GM12864 (cell line): ENCODE measurements at places on chromosomes 12 and 14.

DNA sequence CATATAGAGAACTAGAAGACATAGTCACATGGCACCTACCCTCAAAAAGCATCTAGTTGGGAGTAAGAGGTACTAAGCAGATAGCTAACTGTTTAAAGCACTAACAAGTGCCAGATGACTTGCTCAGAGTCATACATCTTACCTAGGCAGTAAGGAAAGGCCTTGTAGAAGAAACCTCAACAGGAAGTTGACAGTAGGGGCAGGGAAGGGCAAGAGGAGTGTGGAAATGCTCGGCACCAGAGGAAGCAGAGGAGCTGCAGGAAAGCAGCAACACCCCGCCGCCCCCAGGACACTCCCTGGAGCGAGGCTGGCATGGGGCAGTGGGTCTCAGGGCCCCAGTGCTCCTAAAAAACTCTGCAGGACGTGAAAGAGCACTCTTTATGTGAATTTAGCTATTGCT is 92.9 kb downstream of the PPP2R5C start:
- DNase-seq = no peak

DNA sequence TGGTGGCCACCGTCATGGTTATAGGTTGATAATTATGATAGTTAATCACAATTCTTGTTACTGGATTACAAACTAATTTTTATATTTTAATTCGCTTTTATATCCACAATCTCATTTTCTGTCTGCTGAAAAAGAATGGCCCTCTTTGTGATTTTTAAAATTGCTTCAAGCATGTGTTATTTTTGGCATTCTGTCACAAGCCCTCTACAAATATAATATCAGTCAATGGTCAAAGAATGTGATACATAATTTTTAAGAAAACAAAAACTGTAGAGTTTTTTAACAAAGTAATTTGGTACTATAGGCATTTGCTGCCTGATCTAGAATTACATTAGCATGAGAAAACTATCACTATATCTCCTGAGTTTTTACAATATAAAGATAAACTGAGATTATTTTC is 352.0 kb upstream of the TMTC1 start:
- no peak for DNase-seq

GRCh38 chr12:5913387-5913786 is 31.7 kb downstream of the ANO2 start:
- DNase-seq = no peak

DNA sequence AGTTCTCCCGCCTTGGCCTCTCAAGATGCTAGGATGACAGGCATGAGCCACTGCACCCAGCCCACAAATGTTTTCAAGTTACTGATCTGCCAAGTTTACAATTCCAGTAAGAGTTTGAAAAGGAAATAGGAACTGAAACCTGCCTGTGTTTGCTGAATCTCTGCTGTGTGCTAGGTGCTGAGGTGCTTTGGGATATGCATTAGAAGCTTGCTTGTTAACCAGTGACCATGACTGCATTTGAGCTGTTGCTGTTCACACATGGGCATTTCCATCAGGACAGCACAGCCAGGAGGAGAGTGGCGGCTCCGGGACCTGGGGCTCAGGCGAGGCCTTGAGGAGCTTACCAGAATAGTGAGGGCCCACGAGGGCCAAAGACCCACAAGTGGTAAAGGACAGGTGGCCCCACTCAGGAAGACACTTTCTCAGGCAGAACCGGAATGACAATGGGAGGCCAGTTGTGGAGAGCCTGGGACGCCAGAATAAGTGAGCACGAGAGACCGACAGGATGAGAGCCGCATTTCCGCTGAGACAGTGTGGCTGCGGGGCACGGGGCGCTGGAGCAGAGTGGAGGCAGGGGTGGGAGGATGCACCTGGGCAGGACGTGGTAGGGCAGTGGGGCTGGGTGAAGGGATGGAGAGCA is 54.5 kb upstream of the MMP17 start:
- peak; percentile 79 for DNase-seq

GRCh38 chr14:76762411-76763095 is 1.3 kb downstream of the VASH1 start:
- DNase-seq = no peak

DNA sequence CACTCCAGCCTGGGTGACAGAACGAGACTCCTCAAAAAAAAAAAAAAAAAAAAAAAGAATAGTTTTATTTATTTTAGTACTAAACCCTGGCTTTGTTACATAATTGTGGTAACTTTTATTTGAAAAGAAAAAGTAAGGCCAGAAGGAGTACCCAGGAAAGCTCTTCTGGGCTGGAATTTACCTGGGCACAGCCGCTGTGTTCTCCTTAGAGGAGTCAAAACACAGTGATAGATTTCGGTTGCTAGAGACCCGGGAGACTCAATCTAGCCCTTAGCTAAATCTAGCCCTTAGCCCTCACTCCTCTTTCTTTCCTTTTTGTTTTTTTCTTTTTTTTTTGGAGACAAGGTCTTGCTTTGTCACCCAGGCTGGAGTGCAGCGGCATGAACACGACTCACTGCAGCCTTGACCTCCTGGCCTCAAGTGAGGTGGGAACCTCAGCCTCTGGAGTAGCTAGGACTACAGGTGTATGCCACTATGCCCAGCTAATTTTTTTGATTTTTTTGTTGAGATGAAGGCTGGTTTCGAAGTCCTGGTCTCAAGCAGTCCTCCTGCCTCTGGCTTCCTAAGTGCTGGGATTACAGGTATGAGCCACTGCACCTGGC is 49.7 kb downstream of the SYNE2 start:
- DNase-seq = no peak

DNA sequence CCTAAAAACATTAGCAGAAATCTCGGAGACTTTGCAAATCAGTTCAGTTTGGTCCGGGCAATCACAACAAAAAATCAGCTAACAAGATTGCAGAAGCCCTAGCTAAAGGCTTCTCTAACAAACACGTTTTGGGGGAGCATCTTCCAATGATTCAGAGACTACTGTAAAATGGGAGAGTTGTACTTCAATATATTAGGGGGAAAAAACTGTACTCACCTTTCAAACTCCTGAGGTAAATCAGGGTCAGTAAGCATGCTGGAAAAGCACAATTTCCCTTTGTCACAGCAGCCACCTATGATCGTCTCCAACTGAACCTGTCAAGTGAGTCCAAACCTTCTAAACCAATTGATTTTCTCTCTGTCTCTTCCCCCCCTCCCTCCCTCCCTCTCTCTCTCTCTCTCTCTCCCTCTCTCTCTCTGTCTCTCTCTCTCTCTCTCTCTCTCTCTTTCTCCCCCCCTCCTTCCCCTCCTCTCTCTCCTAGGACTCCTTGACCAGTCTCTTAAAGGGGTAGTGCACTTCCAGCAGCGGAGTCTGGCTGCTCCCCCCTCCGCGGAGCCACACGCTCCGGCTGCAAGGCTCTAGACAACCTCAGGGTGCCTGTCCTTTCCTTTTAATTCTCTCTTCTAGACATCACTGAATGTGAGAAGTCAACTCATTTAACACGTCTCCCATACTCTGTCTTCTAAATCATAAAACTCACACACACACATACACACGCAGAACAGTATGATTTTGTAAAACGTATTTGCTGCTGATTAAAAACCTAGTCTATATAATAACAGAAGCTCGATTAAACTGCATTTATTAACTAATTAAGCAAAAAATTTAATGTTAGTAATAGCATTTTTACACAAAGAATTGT is at the start of gene SOX5:
Gene SOX5 (minus strand): TSS at position 323 of the 862 bp plus-strand sequence. CDS start 69 bp downstream, at position 254.
- no peak for DNase-seq

- no peak for DNase-seq
These were observed 11.8 kb downstream of the NACA start for GRCh38 chr12:56713345-56713744.

DNA sequence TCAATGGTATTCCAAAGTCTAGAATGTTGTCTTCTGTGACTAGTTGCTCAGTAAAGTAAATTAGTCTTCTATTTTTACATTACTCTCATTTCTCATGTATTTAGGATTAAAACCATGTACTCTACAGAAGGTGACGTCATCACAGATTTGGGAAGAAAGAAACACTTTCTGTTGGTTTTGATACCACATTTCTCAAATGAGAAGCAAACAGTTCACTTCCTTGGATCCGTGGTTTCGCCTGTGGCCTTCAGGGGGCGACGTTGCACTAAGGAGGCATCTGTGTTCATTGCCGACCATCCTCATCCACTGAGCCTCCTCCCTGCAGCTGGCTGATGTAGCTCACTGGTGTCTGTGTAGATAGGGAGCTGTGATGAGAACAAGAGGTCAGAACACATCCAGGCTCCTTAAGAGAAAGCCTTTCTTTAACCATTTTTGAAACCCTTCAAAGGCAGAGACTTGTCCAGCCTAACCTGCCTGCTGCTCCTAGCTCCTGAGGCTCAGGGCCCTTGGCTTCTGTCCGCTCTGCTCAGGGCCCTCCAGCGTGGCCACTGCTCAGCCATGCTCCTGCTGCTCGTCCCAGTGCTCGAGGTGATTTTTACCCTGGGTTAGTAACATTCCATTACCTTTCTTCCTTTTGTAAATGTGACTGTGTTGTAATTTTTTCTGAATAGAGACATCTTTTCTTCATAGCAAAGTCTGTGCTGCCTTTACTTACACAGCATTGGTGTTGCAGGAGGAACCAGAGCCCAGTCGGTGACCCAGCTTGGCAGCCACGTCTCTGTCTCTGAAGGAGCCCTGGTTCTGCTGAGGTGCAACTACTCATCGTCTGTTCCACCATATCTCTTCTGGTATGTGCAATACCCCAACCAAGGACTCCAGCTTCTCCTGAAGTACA is 220.6 kb upstream of the OR4E1 start:
- no peak for DNase-seq

- no peak for DNase-seq
These were observed 275.6 kb upstream of the NOVA1 start for GRCh38 chr14:26873362-26873960.

- no peak for DNase-seq
These were observed 82.4 kb downstream of the ARL6IP4 start for GRCh38 chr12:123062681-123063486.

GRCh38 chr12:56271031-56271430 is 4.3 kb downstream of the COQ10A start:
- no peak for DNase-seq

GRCh38 chr14:103495854-103496253 is 26.8 kb downstream of the CKB start:
- no peak for DNase-seq

- no peak for DNase-seq
These were observed 75.2 kb downstream of the PITPNM2 start for GRCh38 chr12:123075646-123076171.

DNA sequence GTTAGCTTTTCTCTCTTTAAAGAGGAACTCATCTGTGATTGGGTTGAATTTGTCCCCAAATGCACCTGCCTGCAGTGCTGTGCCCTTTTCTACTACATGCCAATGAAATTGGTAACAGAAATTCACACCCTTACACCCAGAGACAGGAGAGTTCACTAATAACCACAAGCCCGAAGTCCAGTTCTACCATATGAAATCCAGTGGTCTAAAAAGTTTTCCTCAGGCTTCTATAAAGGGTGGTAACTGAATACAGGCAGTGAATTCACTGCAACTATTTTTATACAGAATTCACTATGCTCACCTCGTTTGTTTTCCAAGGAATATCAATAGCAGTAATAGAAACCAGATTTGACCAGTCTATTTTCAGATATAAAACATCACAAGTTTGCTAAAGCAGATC is 31.5 kb upstream of the SOS2 start:
- no peak for DNase-seq

- DNase-seq = no peak
These were observed 97.6 kb downstream of the EFCAB11 start for GRCh38 chr14:89856871-89857345.

- DNase-seq = no peak
These were observed 66.3 kb downstream of the CKB start for GRCh38 chr14:103456167-103456835.

DNA sequence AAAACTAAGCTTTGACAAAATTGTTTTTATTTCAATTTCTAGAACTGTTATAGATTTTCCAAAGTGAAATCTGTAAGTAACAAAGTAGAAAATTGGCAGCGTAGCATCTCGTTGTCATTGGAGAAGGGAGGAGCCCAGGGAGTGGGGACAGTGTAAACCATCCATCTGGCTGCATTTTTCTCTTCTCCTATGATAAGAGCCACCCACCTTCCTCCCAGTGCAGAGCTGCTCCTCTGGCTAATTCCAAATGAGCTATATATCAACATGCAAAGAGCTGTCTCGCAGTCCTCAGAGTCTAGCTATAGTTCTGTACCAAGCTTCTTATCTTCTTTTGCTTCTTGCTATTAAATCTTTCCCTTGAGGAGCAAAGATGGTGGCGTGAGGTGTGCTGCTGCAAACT is 56.6 kb downstream of the SCN8A start:
- no peak for DNase-seq

DNA sequence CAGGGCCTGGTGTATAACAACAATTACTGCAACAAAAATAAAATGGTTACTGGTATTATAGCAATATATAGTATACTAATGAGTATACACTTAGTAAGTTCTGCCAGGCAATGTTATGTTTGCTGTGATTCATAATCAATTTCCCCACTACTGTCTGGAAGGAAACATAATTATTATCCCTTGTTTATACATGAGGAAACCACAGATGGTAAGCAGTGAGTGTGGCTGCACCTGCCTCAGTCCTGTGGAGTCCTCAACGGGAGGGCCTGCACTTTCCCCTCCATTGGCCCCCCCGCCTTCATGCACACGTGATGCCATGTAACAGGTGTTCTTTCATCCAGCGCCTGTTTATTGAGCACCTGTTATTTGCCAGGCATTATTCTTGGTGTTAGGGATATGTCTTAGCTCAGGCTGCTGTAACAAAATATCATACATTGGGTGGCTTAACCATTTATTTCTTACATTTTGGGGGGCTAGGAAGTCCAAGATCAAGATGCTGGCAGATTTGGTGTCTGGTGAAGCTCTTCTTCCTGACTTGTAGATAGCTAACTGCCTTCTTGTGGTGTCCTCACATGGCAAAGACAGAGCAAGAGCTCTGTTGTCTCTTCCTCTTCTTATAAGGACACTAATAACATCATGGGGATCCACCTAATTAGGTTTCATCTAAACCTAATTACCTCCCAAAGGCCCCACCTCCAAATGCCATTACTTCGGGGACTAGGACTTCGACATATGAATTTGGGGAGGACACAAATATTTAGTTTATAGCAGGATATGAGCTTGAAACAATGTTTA is 59.5 kb upstream of the CHGA start:
- no peak for DNase-seq

GRCh38 chr12:130826151-130826801 is 12.8 kb downstream of the STX2 start:
- no peak for DNase-seq

- no peak for DNase-seq
These were observed 15.6 kb downstream of the OTX2 start for GRCh38 chr14:56794557-56795283.

GRCh38 chr12:27305673-27306456 is 26.8 kb upstream of the BMAL2 start:
- no peak for DNase-seq

- no peak for DNase-seq
These were observed 635.4 kb upstream of the ATXN7L3B start for GRCh38 chr12:73902260-73902659.
